ENCODE measurements at places on chromosomes 11 and 22.

GRCh38 chr22:26804315-26804714 is 146.9 kb downstream of the MIAT start:
- DNase-seq, result no peak

- DNase-seq, result no peak
Observed at GRCh38 chr22:50603511-50604255, 3.1 kb downstream of the MAPK8IP2 start.

DNA sequence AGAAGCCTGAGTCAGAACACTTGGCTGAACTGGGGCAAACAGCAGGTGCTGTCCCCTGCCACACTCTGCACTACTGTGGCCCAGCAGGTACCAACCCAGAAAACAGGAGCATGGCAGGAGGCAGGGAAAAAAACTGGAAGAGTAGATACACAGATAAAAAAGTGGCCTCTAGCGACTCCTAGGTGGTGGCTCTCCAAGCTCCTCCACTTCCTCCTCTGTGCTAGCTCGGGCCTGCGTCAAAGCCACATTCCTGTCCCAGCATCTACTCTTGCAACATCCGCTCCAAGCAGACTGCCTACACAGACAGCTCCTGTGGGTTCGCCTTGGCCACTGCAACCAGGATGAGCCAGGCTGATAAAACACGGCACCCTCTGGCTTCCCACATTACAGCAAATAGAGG is 6.9 kb downstream of the OR8B12 start:
- DNase-seq, result no peak

- DNase-seq, result no peak
Observed at GRCh38 chr11:122365610-122366360, 249.8 kb upstream of the BLID start.

DNA sequence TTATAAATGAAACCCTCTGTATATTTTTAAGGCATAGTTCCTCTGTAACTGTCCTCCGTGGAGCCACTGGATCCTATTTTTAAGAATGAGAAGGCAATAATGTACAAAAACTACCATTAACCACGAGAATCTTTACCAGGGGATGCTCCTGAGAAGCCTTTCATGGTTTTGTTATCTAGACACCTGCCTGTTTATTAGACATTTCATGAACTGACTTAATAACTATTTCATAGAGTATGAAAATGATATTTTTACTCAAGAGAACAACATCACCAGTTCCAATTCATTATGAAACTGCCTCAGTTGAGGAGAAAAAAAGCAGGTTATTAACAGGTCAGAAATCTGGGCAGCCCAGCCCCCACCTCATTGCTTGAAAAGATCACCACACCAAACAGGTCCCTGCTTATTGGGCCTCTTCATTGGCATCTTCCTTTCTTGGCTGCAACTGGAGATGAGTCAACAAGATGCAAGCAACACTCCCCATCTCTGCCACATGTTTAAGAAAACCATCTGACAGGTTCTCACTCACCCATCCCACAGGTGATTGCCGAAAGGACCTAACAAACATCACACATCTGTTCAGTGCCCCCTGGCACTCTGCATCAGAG is 27.8 kb downstream of the ETS1 start:
- DNase-seq, result no peak

- DNase-seq, result no peak
Observed at GRCh38 chr11:45677770-45678512, 12.5 kb upstream of the CHST1 start.

DNA sequence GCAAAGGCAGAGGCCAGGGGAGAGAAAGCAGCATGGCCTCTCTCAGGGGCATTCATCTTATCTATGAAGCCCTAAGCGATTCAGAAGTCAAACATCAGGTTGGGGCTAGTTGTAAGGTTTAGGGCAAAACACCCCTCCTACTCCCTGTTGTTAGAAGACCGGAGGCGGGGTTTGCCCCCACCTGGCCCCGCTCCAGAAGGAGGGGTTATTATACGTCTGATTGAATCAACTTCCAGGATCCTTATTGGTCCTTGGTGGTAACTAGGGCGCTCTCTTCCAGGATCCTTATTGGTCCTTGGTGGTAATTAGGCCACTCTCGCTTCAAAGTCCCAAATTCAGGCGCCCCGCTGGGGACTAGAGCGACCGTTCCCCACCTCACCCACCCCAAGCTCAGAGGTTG is 12.1 kb upstream of the SMTN start:
- DNase-seq, result no peak

GRCh38 chr11:12441231-12441861 is 64.0 kb downstream of the PARVA start:
- DNase-seq, result no peak

GRCh38 chr22:23130697-23131096 is 11.1 kb downstream of the RSPH14 start:
- no peak for DNase-seq

DNA sequence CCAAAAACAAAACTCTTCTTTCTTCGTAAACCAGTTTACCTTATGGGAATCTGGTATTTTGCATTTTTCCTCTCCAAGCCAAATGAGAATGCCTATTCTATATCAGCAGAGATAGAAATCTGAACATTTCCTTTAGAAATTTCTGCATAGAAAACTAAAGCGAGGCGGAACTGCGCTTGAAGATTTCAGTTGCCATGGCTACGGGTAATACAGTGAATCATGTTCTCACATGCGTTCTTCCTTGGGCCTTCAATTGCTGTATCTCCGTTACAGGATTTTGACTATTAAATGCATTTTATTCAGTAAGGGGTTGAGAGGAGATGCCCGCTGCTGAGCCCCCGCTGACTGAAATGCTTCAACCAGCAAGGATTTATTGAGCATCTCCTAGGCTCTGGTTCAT is 108.2 kb upstream of the CRYBB3 start:
- DNase-seq, result no peak
